ENCODE measurements at places on chromosomes 2 and 18.

DNA sequence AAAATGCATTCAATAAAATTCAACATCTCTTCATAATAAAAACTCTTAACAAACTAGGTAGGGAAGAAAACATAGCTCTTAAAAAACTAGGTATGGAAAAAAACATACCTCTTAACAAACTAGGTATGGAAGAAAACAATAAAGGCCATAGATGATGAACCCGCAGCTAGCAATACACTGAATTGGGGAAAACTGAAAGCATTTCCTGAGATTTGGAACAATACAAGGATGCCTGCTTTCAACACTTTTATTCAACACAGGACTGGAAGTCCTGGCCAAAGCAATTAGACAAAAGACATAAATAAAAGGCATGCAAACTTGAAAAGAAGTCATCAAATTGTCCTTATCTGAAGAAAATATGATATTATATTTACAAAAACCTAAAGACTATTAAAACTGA, 67.8 kb downstream of the NCKAP1 start:
- DNase-seq: no peak

DNA sequence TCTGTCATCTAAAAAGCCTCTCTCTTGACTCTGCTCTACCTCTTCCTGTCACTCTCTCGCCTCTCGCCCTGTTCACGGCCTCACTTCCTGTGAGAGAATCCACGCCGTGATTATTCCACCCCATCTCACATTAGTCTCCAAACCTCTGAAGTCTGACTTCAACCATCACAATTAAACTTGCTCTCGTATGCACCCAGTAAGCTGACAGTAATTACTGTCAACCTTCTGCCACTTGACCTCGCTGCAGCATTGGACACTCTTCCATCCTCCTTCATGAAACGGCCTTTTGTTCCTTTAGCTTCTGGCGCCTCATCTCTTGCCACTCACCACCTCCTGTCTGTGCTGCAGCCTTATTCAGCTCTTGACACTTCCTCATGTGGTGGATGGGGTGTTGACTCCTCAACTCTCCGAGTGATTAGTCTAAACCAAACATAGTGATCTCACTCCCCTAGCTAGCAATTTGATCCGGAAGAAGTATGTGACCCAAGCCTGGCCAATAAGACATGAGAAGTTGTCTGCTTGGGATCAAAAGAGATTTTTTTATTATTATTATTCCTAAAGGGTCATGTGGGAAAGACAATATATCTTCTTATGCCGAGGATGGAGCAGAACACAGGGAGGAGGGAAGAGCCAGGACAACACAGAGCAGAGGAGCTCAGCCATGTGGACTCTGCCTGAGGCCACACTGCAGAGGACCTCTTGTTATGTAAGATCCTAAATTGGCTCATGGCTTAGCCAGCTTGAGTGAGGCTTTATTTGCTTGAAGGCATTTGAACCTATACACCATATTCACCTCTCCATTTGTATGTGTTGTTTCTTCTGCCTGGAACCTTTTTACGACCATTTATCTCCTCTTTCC, 38.4 kb upstream of the MYO1B start:
- DNase-seq: peak; percentile 38

GRCh38 chr2:112947374-112947773, 30.4 kb upstream of the IL36G start:
- DNase-seq: no peak

DNA sequence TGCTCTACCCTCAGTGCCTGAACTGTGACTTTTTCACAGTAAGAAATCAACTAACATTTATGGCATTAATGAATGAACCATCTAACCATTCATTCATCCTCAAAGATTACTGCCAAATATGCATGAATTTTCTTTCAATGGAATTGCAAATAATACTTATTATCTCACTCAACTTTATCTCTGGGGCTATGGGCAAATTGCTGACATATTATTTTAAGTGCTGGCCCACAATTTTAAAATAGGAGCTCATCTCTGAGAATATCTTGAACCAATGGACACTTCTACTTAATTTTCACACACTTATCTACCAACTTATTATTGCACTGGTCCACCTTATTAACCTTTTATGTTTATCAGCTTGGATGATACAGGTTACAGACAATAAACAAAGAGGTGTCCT, 182.8 kb downstream of the RBM43 start:
- no peak for DNase-seq

GRCh38 chr2:60948926-60949579, 67.7 kb downstream of the REL start:
- DNase-seq: no peak

DNA sequence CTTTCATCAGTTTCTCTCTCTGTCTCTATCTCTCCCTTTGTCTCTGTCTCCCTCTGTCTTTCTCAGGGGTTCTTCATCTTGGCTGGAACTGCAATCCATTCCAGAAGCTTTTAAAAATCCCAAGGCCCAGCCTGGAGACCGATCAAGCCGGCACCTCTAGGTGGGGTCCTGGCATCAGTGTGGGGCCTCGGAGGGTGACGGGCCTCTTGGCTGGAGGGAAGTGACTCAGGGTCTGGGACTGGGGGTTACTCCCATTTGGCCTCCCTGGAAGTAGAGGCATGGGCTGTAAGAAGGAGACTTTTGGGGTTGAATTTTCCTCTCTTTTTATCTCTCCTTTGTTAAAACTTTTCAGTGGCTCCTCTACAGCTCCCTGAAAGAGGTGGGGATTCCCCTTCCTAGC, 52.8 kb upstream of the OTOF start:
- DNase-seq: no peak

DNA sequence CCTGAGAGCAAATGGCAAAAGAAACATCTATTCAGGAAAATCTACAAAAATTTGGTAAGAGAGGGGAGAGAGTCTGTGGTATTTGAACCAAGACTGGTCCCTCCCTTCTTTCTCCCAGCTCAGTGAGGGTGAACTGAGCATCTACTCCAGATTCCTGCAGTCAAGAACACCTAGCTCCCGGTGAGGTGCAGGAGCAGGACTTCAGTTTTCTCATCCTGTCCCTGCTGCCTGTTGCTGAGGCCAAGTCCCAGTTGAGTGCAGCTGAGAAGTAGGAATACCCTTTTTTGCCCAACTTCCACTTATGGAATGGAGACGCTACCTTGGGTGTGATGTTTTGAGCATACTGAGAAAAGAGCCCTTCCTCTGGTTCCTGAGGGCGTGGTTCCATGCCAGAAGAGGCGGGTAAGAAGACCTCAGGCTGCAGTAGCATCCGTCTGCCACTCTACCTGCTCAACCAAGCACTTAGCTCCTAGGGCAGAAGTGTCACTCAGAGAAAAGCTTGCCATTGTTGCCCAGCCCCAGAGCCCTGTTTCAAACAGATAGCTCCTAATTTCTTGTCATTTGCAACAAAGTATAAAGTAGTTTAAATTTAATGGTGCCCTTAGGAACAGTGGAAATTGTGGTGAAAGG, 112.9 kb downstream of the SOS1 start:
- no peak for DNase-seq

DNA sequence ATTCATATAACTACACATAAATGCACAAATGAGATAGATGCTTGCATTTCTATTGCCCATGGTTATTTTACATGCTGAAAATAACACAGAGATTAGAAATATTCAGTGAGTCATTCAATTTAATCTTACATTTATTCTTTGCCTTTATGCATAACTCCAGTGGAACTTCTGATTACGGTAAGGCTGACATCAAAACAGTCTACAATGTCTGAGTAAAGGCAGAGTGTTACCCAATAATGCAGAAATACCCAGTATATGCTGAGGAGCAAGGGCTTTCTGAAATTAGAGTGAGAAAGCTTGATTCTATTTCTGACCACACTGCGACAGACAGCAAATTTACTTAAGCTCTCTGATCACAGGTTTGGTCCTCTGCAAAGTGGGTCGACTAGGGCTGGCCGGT, 9.2 kb downstream of the NMI start:
- no peak for DNase-seq

DNA sequence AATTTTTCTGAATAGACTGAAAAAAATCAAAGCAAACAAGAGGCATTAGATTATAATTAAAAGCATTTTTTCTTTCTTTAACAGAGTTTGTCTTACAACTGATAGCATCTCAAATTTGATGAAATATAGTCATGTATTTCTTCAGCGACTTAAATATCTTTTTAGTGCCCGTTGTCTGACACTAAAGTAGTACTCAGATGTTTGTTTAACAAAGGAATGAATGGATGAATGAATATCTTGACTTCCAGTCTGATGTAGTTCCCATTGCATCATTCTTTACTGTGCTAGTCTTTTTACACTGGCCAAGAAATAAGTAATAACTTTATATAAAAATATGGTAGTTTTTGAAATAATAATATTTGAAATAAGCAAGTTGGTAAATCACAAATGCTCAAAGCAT, 111.1 kb downstream of the TTC27 start:
- DNase-seq: no peak

DNA sequence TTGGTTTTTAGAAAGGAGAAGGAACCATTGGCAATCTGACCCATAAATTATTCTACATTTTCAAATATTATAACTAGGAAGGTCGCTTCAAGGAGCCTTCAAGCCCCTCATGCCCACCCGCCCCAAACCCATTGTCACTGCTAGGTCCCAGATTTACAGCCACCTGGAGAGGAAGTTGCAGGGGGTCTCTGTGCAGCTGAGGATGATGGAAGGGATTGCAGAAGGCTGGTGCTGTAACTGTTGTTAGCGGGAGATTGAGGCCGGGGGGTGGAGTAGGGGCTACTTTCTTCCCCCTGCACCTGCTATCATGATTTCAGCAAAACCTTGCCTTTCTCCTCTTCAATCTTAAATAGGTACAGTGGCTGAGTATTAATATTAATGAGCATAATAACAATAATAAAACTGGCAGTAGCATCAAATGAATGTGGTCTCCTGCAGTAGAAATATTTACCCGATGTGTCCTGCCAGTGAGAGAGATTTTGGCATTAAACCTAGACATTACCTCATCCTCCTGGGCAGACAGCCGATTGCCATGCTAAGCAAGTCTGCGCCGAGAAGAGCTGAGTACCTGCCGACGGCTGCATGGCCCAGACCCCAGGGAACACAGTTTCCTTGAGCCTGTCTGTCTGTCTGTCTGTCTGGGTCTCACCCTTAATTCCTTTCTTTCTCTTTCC, 225.4 kb downstream of the FAM210A start:
- DNase-seq: no peak

DNA sequence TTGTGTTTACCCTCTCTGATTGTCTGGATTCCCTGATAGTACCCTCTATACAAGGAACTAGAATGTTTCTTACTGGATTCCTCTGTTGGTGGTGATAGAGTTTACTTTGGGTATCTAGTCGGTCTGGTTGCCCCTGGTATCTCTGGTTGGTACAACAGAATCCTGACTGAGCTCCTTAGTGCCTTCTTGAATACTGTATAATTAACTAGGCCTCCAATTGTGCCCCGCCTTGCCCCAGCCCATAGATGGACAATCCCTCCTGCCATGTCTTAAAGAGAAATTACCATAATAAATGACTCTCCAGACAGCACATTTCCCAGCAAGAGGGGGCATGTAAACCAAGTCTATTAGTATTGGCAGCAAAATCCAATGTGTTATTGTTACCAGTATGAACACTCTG, 2.3 kb downstream of the SCN1A start:
- DNase-seq: no peak

GRCh38 chr2:178419123-178419522, 31.9 kb downstream of the PRKRA start:
- no peak for DNase-seq

DNA sequence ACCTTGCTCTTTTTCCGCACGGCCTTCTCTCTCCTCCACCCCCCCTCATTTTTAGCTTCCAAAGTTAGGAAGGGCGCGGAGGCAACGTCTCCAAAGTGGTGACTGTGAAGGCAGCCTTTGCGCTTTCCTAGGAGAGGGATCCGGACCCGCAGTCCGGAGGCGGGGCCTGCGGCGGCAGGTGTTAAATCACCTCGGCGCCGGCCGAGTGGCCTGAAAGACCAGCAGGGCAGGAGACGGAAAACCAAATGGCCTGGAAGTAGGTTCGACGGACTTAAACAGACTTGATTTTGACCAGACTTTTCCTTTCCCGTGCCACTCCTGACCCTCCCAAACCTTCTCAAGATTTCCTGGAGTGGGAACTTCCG, 615 bp downstream of the GORASP2 start:
- no peak for DNase-seq

- DNase-seq: no peak
Observed at GRCh38 chr2:34705551-34706247, 1106.6 kb upstream of the FAM98A start.

DNA sequence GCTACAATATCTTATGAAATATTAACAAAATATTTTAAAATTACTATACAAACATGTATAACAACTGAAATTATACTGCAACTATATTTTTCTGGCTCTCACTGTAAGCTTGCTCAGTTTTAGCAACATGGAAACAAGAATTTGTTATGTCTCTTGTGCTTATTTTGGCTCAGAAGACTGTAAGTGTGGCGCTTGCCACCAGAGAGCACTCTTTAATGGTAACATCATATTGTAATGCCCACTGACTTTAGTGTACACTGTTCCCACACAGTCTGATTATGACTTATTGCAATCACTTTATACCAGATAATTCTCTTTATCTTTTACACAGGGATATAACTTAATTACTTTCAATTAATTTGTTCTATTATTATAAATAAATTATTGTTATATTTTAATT, 1500.6 kb upstream of the TMEFF2 start:
- DNase-seq: no peak

DNA sequence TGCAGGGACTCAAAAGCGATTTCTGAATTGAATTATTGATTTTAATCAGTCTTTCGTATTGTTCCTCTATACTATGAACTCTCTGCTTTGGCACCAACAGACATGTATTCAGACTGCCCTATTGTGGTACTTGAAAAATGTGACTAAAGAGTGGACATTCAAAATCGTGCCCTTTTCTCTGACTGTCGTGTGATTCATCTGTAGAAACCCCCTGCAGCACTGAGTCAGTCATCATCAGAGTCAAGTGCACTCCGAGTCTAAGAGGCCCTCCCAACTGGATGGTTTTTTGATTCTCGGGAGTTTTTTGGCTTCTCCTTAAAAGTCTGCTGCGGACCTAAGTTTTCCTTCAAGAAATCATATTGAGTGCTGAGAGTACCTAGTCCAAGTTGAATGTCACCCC, 96.4 kb upstream of the FOSL2 start:
- no peak for DNase-seq

GRCh38 chr2:99481941-99482340, 7.9 kb downstream of the REV1 start:
- DNase-seq: no peak

DNA sequence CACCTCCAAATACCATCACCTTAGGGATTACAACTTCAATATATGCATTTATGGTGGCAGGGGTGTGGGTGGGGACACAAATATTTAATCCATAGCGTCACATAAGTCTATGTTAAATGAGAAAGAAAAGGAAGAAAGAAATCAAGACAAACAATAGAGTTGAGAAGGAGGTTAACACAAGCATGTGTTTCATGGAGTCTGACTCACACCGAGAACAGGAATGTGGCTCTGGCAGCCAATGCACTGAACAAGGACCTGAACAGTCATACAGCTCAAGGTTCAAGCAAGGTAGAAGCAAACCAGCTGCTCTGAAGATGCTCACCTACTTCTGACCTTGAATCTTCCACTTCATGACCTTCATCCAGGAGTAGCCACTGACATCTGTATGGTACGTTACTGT, 36.2 kb upstream of the LPIN1 start:
- DNase-seq: no peak

GRCh38 chr2:41111836-41112627, 660.1 kb upstream of the SLC8A1 start:
- no peak for DNase-seq
